ENCODE measurements at places on chromosomes 16 and 17.
A peak's percentile ranks its signal among the peaks of the same experiment; 100 is the strongest.

DNA sequence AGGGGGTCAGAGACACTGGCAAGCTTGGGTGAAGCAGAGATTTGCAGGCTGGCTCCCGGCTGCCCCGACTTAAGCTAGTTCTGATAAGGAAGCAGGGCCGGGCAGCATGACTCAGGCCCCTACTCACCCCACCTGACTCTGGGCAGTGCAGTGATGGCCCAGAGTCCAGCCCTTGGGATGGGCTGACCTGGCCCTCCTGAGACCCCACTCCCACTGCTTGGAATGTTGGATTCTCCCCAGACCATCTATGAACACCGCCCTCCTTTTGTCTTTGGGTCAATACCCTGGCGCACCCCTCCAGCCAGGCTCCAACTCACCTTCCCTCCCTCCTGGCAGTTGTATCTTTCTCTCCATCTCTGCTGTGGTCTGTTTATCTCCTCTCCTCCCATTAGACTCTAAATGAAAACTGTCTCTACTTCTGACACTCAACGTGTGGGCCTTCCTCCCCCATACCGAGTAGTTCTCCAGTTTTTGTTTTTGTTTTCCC is 21.0 kb downstream of the LGALS3BP start:
- DNase-seq, result no peak

DNA sequence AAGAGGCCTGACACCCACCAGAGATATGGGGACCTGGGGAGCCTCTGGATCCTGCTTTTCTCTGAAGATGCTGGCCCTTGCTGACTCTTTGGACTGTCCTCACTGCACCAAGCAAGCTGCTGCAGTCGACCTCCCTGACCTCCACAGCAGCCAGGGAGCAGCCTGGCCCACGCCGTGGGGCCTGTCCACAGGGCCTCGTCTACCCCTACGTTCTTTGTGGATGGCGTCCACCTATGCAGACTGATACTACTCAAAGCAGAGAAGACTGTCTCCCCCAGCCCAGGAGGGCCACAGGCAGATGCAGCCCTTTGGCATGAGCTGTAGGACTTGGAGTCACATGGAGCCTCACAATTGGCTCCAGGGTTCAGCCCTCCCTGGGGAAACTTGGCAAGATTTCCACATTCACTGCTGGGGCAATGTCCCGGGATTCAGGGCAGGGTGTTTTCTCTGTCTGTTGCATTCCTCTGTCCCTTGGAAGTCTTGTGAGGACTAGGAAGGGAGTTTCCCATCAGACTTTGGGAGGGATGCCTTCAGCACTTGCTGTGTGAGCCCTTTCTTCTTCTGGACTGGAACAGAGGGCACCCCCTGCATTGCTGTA is 152.2 kb downstream of the NTN1 start:
- DNase-seq, result no peak

GRCh38 chr16:85646976-85647375 is 33.9 kb downstream of the GSE1 start:
- DNase-seq, result no peak

DNA sequence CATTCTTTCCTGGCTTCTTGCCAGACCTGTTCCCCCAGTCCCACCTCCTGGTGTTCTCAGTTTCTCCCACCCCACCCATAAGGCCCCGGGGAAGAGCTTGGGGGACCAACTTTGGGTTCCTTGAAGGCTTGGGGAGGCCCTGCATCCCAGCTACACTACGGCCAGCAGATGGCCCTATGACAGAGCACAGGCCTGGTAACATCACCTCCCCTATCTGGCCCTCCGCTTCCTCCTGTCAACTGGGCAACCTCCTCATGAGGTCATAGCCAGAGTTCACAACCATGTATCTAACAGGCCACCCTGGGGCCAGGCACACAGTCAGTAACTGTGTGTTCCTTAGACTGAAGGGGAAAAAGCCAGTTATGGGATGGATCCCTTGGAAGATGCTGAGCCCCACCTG is 31.4 kb downstream of the MYO15A start:
- DNase-seq, result no peak

- DNase-seq, result no peak
Observed at GRCh38 chr17:28950017-28950751, 1.1 kb downstream of the PHF12 start.

GRCh38 chr17:2025220-2025621 is at the start of gene RTN4RL1:
RTN4RL1 (minus strand) TSS chr17:2025334; CDS start chr17:2024865, 469 bp downstream.
- peak; percentile 41 for DNase-seq

GRCh38 chr16:11915114-11915643 is 577 bp downstream of the GSPT1 start:
- DNase-seq, result no peak

- DNase-seq, result no peak
Observed at GRCh38 chr17:50594128-50594823, 33.8 kb downstream of the CACNA1G start.

DNA sequence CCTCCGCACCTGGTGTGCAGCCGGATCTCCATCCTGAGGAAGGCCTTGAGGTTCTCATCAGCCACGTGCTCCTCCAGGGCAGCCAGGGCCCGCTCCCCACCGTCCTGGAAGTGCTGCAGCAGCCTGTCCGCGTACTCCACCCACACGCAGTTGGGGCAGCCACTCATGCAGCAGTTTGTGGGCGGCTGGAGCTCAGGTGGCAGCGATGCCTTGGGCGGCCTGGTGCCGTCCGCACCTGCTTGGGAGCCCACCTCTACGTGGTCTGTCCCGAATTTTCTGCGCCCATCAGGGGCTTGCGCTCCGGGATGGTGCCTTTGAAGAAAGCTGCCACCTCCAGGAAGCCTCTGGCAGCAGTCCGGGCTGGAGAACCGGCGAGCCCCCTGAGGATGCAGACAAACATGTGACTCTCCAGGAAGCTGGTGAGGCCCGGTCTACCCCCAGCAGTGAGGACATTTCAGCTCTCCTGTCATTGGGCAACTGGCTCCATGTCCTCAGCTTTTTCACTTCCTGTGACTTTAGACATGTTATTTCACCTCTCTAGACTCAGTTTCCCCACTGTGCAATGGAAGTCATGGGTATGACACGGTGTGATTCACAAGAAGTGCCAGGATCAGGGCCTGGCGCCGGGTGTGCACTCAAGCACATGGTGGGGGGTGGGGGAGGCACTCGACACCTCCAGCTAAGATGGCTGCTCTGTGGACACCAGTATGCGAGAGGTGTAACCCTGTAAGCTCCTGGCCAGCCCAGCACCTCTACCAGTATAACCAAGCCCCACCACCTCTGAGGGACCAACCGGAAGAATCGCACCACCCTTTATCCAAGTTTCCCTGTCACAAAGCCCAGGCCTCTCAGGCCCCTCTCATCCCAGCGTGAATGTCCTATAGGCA is 957 bp downstream of the OXLD1 start:
- no peak for DNase-seq

- no peak for DNase-seq
Observed at GRCh38 chr17:18362698-18363100, 651 bp downstream of the SHMT1 start.

GRCh38 chr16:84928679-84929420 is 82.5 kb downstream of the ZDHHC7 start:
- no peak for DNase-seq

GRCh38 chr16:67917852-67918236 is 13.8 kb downstream of the CTRL start:
- DNase-seq, result peak; percentile 61

DNA sequence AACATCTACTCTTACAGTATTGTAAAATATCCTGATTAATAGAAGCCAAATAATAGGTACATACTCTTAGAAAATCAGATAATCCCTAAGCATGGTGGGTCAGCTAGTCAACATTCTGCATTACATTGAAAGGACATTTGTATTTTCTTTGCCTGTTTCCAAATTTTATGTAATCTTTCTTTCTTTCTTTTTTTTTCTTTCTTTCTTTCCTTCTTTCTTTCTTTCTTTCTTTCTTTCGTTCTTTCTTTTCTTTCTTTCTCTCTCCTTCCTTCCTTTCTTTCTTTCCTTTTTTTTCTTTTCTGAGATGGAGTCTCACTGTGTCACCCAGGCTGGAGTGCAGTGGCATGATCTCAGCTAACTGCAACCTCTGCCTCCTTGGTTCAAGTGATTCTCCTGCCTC is 18.9 kb downstream of the ITGB3 start:
- no peak for DNase-seq

DNA sequence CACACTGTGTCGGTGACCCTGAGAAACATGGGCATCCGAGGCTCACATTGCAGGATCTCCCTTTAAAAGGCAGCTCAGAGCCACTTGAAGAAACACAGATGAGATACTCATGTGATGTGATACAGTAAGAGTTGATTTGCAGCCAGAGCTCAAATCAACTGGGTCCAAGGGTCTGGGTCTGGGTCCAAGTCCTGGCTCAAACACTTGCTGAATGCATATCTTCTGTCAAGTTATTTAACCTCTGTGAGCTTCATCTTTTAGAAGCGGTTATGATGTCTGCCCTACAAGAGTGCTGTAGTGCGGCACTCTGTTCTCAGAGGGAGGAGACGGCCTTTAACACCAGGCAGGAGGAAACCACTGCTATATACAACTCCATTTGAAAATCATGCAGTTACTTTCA is 6.4 kb downstream of the KRT38 start:
- no peak for DNase-seq

GRCh38 chr16:18832006-18832405 is 30.7 kb upstream of the ARL6IP1 start:
- no peak for DNase-seq

GRCh38 chr16:53084746-53085334 is 30.0 kb downstream of the CHD9 start:
- no peak for DNase-seq

DNA sequence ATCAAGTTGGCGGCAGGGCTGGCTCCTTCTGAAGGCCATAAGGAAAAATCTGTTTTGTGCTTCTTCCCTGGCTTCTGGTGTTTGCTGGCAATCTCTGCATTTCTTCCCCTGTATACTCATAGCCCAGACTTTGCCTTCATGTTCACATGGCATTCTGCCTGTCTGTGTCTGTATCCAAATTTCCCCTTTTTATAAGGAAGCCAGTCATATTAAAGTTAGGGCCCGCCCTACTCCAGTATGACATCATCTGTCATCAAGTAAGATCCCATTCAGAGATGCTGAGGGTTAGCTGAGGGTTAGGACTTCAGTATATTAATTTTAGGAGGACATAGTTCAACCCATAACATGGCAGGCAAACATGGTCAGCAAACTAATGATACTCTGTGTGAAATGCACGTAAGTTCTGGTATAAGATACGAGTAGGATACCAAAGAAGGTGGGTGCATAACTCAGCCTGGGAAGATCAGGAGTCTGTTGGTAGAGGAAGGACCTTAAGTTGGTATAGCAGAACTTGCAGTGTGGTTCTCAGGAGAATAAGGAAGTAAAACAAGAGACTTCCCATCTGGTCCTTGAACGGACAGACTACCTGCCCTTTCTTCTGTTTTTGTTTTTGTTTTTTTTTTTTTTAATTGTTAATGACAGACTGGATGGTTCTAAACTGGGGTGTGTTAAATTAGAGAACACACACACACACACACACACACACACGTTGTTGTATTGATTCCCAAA is 13.9 kb downstream of the MAP2K6 start:
- DNase-seq, result no peak

Measured in NCI-H460 (cell line).